CD4-positive, alpha-beta T cell treated with Interleukin-6 for 4 hours (primary cell): ENCODE measurements at places on chromosomes 7 and 10.

DNA sequence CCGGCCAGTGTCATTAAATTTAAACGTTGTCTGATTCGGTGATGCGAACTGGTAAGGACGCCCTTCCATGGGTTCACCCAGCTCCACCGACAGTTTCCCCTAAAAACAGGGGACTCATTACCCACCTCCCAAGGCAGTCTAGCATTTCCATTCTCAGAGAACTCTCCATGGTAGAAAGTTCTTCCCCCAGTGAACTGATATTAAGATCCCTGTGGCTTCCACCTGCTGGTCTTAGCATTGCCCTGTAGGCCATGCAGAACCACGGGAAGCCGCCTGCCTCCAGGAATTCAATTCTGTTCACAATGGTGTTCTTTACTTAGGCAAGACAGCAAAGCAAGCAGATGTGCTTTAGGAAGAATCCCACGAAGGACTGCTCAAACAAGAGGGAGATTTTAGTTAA, 128.9 kb upstream of the NANOS1 start:
- DNase-seq: no peak

GRCh38 chr10:96292971-96293920, 11.0 kb upstream of the DNTT start:
- peak; percentile 29 for DNase-seq

DNA sequence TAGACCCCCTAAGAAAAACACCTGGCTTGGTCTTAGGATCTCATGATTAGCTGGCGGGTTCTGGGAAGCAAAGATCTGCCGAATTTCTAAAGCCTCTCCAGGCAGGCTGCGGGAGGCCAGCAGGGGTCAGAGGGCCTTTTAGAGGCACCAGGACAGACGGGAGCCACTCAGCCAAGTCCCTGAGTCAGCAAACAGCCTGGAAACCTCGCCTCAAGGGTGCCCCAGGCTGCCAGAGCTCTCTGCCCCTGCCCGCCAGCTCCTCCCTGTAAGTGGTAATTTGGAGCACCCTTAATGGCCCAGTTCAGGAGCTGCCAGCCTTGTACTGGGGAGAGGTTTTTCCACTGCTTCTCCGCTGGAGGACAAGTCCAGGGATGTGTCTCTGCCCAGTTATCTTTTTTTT, 88.7 kb downstream of the HIP1 start:
- no peak for DNase-seq

- DNase-seq: no peak
Measured at GRCh38 chr7:91265693-91266066, 1.4 kb downstream of the FZD1 start.

DNA sequence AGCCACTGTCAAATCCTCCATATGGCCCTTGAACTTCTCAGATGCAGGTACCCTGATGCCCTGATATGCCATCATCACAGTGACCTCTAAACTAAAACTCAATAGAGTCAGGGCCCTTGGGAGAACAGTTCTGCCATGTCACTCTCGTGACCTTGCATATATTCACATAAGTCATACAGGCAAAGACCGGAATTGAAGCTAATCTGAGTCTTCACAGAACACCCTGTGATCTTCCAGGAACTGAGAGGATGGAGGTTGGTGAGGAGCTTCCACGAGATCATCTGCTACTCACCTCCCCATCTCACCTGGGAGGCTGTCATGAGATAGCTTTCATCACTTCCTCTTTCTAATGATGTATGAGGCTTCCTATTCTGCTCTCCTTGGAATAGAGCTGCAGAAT, 228.7 kb upstream of the CCDC6 start:
- DNase-seq: no peak

- DNase-seq: no peak
Measured at GRCh38 chr10:58775960-58776567, 263.4 kb downstream of the BICC1 start.

GRCh38 chr10:11475831-11476434, 135.5 kb downstream of the USP6NL start:
- no peak for DNase-seq

DNA sequence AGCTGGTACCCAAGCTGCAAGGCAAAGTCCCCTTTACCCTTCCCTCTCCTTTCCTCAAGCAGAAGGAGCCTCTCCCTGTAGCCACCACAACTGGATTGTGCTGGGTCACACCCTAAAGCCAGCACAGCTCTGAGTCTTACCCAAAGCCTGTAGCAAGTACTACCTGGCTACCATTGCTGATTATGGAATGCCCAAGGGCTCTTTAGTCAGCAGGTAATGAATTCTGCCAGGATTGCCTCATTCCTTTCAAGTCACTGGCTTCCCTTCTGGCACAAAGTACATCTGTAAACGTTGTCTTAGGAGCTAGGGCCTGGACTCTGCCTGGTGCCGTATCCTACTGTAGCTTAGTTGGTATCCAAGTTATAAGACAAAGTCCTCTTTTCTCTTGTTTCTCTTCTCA, 52.0 kb downstream of the FAS start:
- DNase-seq: no peak

GRCh38 chr10:91575044-91575610, 57.7 kb downstream of the PPP1R3C start:
- DNase-seq: no peak

GRCh38 chr10:116850058-116850611, 836 bp downstream of the ENO4 start:
- no peak for DNase-seq

GRCh38 chr10:60732807-60733516, 45.3 kb upstream of the CDK1 start:
- DNase-seq: peak; percentile 66

DNA sequence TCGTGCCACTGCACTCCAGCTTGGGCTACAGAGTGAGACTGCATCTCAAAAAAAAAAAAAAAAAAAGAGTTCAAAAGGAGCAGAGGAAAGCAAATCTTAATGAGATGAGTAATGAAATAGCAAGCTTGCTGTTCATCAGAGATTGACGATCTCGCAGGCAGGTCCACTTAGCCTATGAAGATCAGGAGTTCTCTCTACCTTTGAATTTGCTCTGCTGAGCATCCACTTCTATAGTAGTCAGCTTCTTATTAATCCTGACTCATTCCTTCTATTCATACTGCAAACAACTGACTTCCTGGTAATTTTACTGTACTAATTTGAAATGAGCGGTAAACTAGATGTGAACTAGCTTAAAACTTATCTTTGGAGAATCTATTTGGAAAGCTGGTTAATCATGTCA, 1014.6 kb downstream of the GATA3 start:
- no peak for DNase-seq

DNA sequence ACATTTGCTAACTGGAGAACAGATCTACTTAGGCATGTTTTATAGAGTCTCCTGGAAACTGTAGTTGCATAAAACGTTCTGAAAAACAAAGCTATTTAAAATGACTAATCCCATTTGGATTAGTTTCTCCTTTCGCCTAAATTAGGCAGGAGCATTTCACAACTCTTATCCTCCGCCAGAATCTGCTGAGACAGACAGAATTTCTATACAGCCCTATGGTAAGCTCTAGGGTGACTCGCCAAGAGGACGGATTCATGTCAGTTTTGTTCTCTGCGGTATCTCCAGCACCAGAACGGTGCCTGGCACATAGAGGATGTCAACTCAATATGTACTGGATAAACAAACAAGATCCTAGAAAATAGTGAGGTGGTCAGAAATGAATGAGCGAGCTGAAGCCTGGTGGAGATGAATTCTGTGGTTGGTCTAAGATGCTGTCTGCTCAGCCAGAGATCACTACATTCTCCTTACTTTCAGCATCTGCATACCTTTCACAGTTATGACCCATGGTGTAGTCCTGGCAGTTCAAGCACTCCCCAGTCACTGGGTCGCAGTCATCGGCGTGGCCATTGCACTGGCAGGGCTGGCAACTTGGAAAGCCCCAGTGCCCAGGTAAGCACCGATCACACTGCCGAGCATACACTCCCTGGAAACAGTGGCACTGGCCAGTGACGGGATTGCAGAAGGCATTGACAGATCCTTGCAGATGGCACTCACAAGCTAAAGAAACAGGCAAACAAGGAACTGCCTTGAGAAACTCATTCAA, 44.0 kb downstream of the LAMB1 start:
- no peak for DNase-seq
